Stimulated activated CD4-positive, alpha-beta T cell treated with anti-CD3 and anti-CD28 coated beads, Interleukin-1b, Interleukin-23, amount 100 ng/mL, for 24 hours (primary cell): ENCODE measurements at places on chromosomes 2 and 18.

DNA sequence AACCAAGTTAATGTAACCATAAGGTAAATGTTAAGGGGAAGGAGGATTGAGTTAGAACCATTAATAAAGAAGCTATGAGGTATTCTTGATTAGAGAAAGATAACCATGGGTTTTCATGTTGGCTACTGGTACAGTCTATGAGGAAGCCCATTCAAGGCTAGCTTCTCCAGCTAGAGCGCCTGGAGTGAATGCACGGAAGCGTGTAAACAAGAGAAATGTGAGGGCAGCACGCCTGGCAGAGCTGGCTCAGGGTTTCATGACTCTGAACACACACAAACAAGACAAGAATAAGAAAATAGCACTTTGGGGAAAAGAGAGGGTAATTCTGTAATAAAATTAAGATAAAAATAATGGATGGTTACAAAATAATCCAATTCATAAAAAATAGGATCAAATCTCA, 255.3 kb downstream of the PDE11A start:
- no peak for DNase-seq

GRCh38 chr2:135899567-135899966, 23.3 kb upstream of the MCM6 start:
- no peak for DNase-seq

- DNase-seq, result no peak
Observed at GRCh38 chr2:163236553-163236952, 398.0 kb upstream of the KCNH7 start.

- no peak for DNase-seq
Observed at GRCh38 chr18:47749600-47749973, 180.9 kb downstream of the SMAD2 start.

- DNase-seq, result no peak
Observed at GRCh38 chr18:55794288-55795052, 206.5 kb upstream of the TCF4 start.

GRCh38 chr18:63192885-63193349, 126.7 kb downstream of the BCL2 start:
- no peak for DNase-seq
